Lower lobe of right lung (tissue), 2 donors: ENCODE measurements at places on chromosomes 5 and 9. TPM values are rescaled to one million over a fixed set of nuclear protein-coding genes. Genes with fewer than 3 reads are reported as not detected.

The AIF1L gene
- 16.0 TPM for total RNA-seq

The MYOT gene
- total RNA-seq = not detected

The IFNA13 gene
- 1.1 TPM for total RNA-seq

The QRFP gene
- total RNA-seq = not detected

The PCDHGA7 gene
- total RNA-seq = 1.9 TPM

The C1QTNF2 gene
- 1.6 TPM for total RNA-seq

The OR1J2 gene
- total RNA-seq = not detected

DNA sequence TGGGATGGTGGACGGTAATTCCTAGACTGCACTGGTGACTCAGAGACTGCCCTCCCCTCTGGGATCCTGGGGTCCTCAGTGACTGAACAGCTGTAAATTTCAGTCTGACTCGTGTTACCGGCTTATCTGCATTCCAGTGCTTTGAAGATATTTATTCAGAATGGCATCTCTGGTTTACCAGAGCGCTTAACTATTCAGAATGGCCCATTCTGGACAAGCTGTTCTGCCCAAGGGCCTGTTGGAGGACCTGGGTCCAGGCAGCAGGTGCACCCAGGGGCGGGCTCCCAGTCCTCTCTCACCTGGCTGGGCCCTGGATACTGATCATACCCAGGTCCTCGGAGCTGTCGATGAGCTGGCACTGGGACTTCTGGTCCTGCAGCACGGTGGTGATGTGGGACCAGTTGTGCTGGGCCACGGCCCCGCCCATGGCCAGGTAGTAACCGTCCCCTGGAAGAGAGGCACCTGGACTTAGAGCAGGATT, 48.0 kb downstream of the SARDH start:
- DNase-seq = peak; percentile 73

GRCh38 chr5:177482359-177482795, 8.9 kb upstream of the DBN1 start:
- no peak for DNase-seq

DNA sequence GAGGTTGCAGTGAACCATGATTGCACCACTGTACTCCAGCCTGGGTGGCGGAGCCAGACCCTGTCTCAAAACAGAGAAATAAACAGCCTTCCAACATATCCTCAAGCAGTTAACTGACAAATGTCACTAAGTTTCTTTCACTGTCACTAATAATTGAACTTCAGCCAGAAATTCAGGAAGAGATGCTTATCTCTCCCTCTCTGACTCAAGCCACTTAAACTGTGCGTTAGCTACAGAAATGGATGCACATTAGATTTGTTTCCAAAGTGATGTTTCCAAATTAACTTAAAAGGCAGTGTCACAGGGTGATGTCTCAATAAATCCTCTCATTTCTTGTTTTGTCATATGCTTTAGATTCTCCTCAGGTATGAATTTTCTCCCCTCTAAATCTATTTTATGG, 164.9 kb downstream of the KDM4C start:
- DNase-seq = no peak

DNA sequence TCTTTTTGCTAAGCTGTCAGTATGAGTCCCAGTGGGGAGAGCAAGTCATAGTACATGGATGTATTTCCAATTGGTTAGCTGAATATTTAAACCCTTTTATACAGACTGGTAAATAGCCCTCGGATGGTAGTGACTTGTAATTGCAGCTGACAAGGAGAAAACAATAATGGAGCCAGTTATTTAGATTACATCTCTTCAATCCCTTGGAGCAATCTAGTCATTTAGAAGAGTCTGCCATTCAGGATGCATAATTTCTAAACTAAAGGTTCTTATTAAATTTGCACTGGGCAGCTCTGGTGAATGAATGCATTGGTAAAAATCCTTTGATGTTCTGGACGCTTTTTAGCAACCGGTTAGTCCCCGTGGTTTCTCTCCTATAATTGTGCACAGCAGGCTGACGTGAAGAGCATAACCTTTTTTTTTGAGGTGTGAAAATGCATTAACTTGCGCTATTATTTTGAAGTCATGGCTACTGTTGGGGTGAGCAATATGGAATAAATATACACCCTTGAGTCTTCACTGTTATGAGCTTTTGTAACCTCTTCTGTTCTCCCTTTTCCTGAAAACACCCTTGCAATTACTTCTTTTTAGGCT, 158.6 kb upstream of the CD180 start:
- no peak for DNase-seq

DNA sequence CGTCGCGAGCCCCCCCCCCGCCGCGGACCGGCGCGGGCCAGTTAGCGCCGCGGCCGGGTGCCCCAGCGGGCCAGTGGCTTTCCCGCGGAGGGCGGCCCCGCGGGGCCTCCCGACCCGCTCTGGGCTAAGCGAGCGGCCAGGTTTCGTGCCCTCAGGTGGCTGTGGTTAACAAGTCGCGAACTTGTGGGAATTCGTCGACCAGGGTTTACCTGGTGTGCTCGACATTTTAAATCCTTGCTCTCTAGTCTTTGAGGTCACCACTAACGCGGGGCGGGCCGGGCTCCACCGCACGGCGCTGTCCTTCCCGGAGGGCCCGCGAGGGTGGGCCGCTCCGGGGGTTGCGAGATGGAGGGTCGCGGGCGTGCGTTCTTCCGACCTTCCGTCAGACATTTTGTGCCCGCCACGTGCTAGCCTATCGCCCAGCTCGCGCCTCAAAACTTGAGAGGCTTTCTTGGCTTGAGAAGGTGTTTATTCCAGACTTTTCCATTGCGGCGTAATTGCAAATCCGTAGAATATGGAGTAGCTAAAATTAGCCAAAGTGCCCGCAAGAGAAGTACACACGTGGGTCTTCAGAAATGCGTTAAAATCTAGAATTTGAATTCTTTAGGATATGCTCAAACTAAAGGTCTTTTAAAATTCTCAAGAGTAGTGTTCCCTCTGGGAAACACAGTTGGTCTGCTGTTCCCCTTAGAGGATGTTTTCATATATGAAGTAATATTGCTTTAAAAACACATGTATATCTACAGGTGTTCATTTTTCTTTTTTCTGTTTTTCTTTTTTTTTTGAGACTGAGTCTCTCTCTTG, 2.1 kb downstream of the ANP32B start:
- DNase-seq = no peak

DNA sequence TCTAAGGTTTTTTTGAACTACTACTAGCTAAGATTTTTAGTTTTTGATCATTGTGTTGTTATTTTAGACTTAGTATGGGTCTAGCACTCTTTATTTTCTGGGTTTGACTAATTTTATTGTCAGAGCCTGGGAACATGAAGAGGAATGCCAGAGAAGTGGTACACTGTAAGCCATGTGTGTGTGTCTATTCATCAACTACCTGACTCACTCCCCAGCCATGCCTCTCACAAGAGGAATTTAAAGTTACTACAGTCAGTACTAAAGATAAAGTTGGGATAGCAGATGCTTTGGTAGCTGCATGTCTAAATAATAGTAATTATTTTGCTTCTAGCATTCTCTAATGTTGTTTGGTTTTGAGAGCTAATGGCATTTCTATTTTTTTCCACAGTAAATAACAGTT, 264.8 kb downstream of the CSNK1G3 start:
- no peak for DNase-seq

- DNase-seq = no peak
Measured at GRCh38 chr9:69621730-69622460, 50.3 kb downstream of the APBA1 start.

GRCh38 chr5:1747079-1747802, 52.4 kb downstream of the MRPL36 start:
- peak; percentile 17 for DNase-seq

- DNase-seq = no peak
Measured at GRCh38 chr9:121024237-121024636, 25.8 kb downstream of the C5 start.

DNA sequence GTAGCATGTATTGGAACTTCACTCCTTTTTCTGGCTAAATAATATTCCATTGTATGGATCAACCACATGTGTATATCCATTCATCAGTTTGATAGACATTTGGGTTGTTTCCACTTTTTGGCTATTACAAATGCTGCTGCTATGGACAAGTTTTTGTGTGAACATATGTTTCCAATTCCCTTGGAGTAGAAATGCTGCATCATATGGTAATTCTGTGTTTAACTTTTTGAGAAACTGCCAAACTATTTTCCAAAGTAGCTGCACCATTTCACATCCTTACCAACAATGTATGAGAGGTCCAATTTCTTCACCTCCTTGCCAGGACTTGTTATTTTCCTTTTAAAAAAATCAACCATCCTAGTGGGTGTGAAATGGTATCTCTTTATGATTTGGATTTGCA, 8.4 kb downstream of the FRRS1L start:
- no peak for DNase-seq

GRCh38 chr5:7078901-7079300, 317.0 kb upstream of the ADCY2 start:
- no peak for DNase-seq

- no peak for DNase-seq
Measured at GRCh38 chr5:84202136-84202535, 182.5 kb downstream of the EDIL3 start.

- no peak for DNase-seq
Measured at GRCh38 chr9:136981588-136982231, 1.1 kb upstream of the LCNL1 start.

- DNase-seq = no peak
Measured at GRCh38 chr9:36950389-36950788, 83.7 kb downstream of the PAX5 start.

GRCh38 chr9:97847474-97848214, 5.4 kb upstream of the FOXE1 start:
- no peak for DNase-seq

GRCh38 chr5:165029099-165029870, 1523.9 kb downstream of the MAT2B start:
- DNase-seq = peak; percentile 41

DNA sequence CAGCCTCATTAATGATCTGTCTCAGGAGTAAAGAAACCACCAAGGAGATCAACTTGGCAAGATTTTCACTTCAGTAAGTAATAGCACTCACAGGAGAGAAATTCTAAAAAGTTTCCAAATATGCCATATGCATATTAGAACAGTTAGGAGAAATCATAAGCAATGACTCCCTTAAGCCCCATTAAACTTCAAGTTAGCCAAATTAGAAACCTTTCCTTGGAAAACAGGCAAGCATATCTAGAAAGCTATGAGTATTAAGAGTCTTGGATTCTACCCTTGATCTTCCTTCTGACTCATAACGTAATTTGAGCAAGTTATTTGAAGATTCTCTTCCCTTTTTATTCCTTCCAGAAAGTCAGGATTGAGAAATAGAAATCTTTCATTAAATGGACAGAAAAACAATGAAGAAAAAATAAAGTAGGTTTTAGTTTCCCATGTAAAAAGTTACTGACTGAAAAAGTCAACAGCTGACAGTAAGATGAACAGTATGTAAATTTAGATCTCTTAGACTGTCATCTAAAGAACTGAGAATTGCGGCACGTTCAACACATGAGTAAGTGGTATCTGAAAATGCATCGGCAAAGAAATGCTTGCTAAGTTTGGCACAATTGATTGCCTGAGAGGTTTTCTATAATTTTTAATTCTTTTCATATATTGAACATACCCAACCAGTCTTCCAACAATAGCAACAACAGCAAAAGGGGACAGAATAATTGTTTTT, 565.7 kb upstream of the FTMT start:
- DNase-seq = no peak

DNA sequence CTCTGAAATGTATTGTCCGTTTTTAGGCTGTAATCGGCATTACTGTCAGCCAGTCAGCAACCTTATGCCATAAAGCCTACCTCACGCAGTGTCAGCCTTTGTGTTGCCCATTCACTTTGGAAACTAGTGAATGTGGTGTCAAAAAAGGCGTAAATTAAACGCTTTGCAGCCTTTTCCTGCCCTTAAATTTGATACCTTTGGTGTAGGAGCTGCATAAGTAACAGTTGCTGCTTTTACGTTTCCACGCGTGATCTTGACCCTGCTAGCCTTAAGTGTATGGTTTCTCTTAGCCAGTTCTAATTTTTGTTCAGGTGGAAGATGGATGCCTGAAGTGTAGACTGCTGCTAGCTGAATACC, 257.7 kb downstream of the EPB41L4A start:
- DNase-seq = no peak

DNA sequence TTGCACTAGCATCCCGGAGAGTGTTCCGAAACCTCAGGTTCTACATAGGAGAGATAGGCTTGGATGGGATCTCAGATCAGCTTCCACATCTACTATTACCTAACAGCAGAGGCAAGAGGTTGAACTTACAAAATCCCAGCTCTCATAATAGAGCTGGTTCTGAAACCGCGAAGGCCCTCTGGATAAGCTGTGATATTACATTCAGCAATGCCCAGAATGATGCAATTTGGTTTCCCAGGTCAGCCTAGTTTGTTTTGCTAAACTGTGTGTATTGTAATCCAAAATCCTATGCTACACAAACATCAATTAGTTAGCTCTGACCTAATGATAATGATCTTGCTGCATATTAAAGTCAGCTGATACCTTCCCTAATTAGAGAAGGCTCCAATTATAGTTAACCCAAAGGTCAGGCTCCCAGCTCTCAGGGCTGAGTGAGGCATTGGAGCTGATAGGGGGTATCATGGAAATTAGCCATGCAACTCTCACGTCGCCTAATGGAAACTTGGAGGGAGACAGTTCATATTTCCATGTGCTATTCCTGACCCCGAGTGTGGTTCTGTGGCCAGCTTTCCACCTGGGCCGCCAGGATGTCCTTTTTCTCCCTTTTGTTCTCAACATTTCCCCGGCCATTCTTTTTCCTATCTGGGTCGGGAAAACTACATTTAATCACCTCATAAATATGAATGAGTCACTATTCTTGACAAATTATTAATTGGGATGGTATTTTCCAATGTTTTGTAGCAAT, 278.4 kb upstream of the IRX1 start:
- no peak for DNase-seq

DNA sequence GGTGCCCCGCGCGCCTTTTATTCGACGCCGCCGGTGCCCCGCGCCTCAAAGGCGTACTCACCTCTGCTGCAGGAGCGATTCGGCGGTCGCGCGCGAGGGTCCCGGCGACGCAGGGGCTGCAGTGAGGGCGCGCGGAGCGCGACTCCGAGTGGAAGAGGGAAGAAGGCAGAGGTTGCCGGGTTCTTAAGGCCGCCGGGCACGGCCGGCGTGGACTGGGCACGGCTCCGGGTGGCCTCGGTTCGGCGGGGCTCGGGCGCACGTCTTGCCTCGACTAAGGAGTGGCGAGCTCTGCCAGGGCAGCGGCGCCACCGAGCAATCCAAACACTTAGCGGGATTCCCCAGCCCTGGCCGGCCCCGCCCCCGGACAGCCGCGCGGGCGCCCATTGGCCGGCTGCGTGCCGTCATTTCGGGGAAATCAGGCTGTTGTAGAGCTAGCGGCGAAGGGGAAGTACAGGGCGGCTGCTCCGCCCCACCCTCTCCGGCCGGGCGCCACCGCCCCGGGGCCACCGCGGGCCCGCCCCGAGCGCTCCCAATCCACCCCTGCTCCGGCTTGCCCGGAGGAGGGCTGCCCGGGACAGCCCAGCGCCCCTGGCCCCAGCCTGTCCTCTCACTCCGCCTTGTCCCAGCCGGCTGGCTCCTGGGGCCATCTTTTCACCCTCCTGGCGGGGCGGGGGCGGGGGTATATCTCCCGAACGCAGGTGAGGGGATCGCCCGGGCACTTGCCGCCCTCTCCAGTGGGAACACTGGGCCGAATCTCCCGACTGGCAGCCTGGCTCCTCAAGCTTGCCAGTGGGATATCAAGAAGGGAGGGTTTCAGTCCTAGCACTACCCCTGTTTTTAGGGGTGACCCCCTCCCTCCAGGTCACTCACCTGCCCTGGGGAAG, at the start of gene IRF1:
IRF1 (minus strand) TSS at position 290 of the 884 bp plus-strand sequence. CDS start 1,295 bp downstream, outside the sequence.
- peak; percentile 96 for DNase-seq

DNA sequence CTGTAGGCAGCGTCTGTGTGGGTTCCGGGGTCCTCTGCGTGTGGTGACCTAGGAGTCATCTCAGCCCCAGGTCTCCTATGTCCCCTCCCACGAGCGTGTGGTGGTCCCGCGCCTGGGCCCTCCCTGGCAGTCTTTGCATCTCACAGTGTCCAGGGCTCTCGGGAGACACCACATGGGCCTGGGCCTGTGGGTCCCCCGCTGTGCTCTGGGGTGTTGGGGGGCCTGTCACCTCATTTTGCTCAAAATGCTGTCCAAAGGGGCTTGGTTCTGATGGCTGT, 27.1 kb downstream of the CEP72 start:
- no peak for DNase-seq
